ENCODE measurements at places on chromosomes 13 and 19.

DNA sequence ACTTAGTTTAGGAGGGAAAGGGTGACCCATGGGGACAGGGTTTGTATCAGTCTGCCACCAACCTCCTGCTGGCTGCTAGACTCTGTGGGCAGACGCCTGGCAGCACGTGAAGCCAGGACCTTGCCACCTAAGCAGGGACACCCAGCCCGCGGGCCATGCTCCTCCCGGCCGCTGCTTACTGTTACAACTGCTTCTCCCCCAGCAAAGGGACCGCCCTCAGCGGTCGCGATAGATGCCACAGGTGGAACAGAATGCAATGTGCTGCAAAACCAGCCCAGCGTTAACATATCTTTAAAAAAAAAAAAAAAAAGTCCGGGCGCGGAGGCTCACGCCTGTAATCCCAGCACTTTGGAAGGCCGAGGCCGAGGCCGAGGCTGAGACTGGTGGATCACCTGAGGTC lies 1.9 kb upstream of the RHPN2 start:
- no peaks in the 10 kb centered on the region for H3K4me1 ChIP-seq
- no peak overlapping the region for H3K27ac ChIP-seq
- H3K36me3 ChIP-seq = no peaks in the 10 kb centered on the region
- H3K4me3 ChIP-seq = no peak overlapping the region
- no peak for DNase-seq

DNA sequence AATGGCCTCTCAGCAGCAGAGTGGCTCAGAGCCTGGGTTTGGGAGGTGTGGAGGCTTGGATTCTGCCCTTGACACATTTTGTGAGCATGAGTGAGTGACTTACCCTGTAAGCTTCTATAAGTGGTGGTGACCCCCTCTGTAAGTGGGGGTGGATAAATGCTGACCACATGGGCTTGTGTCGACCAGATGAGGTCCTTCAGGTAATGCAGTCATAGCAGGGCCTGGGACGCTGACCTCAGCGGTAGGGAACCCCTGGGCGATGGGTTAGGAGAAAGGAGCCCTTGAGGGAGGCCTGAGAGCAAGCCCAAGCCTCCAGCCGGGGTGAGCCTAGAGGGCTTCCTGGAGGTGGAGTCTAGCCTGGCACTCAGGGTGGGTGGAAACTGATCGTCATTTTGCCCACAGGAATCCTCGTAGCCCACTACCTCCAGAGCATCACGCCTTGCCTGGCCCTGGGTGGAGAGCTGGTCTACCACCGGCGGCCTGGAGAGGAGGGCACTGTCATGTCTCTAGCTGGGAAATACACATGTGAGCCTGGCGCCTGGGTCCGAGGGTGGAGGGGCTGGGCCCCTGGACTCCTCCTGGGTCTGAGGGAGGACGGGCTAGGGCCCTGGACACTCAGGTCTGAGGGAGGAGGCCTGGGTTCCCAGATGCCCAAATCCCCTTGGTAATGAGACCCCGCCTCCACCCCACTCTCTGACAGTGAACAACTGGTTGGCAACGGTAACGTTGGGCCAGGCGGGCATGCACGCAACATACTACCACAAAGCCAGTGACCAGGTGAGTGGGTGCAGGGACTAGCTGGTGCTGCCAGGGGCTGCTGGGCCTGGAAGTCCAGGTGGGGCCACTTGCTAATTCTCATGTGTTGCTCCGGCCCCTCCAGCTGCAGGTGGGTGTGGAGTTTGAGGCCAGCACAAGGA lies 5.0 kb upstream of the APOE start:
- no peaks in the 10 kb centered on the region for H3K4me1 ChIP-seq
- no peaks in the 10 kb centered on the region for H3K27me3 ChIP-seq
- no peak for DNase-seq
- H3K27ac ChIP-seq = no peak overlapping the region

DNA sequence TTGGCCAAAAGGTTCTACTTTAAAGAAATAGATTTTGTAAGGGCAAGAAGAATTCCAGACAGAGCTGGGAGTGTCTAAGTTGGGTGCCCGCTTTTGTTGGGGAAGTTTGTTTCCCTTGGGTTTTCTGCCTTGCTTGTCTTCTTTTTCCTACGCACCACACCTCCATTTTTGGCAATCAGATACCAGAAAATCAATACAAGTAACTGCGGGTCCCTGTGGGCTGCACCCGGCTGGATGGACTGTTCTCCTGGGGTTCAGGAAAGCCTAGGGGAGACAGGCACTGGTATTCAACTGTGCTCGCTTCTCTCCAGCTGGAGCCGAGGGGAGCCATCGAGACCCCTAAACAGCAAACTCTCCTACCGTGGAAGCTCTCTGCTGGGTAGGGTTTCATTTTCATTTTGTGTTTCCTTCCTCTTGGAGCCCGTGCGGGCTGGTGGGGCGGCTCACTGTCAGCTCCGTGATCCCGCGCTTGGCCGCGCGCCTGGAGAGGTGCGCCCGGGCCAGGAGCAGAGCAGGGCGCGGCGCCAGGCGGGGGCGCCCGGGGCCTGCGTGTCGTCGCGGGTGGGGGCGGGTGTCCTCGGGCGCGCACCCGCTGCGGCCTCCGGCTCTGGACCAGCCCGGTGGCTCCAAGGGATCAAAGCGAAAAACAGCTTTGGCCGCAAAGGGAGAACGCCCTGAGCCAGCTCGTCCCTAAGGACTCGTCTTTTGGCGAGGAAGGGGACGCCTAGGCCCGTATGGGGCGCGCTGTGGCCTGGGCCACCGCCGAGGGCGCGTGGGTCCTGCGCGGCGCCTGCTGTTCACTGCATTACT lies 347.2 kb downstream of the ZNF536 start:
- DNase-seq = no peak
- no peaks in the 10 kb centered on the region for H3K36me3 ChIP-seq
- H3K4me1 ChIP-seq = no peaks in the 10 kb centered on the region
- H3K27ac ChIP-seq = no peak overlapping the region
- H3K27me3 ChIP-seq = no peaks in the 10 kb centered on the region

- H3K27ac ChIP-seq = no peak overlapping the region
- H3K27me3 ChIP-seq = no peaks in the 10 kb centered on the region
- no peaks in the 10 kb centered on the region for H3K36me3 ChIP-seq
These were observed 3.6 kb downstream of the TRIP10 start for GRCh38 chr19:6743066-6743465.

GRCh38 chr13:98778749-98779148 lies 26.3 kb upstream of the SLC15A1 start:
- no peak overlapping the region for H3K27ac ChIP-seq
- no peaks in the 10 kb centered on the region for H3K27me3 ChIP-seq
- H3K36me3 ChIP-seq = no peaks in the 10 kb centered on the region
- H3K4me3 ChIP-seq = no peak overlapping the region
- H3K4me1 ChIP-seq = no peaks in the 10 kb centered on the region
